ENCODE measurements at places on chromosomes 2 and 18. TPM values are rescaled to one million over a fixed set of nuclear protein-coding genes. Genes with fewer than 3 reads are reported as not detected.

CNRIP1 gene
- 17.7 TPM for total RNA-seq

POLR1A gene
- total RNA-seq = 13.6 TPM

XDH gene
- not detected for total RNA-seq

RIT2 gene
- total RNA-seq = not detected

DSEL gene
- 15.7 TPM for total RNA-seq

COLEC12 gene
- 39.1 TPM for total RNA-seq

SATB2 gene
- total RNA-seq = 3.7 TPM

ANKRD36C gene
- total RNA-seq = 72.0 TPM

LBX2 gene
- total RNA-seq = not detected

PID1 gene
- total RNA-seq = 25.1 TPM

B4GALT6 gene
- total RNA-seq = 3.1 TPM

ALLC gene
- total RNA-seq = not detected

TNFRSF11A gene
- total RNA-seq = 8.9 TPM

SMC6 gene
- 18.8 TPM for total RNA-seq

CYB5A gene
- 28.7 TPM for total RNA-seq

SNED1 gene
- total RNA-seq = 4.7 TPM

RAPGEF4 gene
- total RNA-seq = 5.7 TPM

FBXO41 gene
- total RNA-seq = under 0.01 TPM

SLC38A11 gene
- 2.6 TPM for total RNA-seq

ANKRD29 gene
- 3.7 TPM for total RNA-seq

ZAP70 gene
- total RNA-seq = 3.1 TPM

CCDC141 gene
- 61.6 TPM for total RNA-seq

PER2 gene
- total RNA-seq = 8.4 TPM

NLRC4 gene
- 1.6 TPM for total RNA-seq

IGFBP5 gene
- 260 TPM for total RNA-seq
